ENCODE measurements at places on chromosomes 6 and 20. TPM values are rescaled to one million over a fixed set of nuclear protein-coding genes. Genes with fewer than 3 reads are reported as not detected.

The RAB44 gene
- 0.33 TPM for total RNA-seq

The PI16 gene
- total RNA-seq: 154 TPM

The ALDH5A1 gene
- total RNA-seq: 17.5 TPM

The SIRPD gene
- not detected for total RNA-seq

The RNF8 gene
- total RNA-seq: 45.2 TPM

The BMP7 gene
- 29.6 TPM for total RNA-seq

All from camera-type eye (tissue), 1 donor.